ENCODE measurements at places on chromosomes 4 and X.

DNA sequence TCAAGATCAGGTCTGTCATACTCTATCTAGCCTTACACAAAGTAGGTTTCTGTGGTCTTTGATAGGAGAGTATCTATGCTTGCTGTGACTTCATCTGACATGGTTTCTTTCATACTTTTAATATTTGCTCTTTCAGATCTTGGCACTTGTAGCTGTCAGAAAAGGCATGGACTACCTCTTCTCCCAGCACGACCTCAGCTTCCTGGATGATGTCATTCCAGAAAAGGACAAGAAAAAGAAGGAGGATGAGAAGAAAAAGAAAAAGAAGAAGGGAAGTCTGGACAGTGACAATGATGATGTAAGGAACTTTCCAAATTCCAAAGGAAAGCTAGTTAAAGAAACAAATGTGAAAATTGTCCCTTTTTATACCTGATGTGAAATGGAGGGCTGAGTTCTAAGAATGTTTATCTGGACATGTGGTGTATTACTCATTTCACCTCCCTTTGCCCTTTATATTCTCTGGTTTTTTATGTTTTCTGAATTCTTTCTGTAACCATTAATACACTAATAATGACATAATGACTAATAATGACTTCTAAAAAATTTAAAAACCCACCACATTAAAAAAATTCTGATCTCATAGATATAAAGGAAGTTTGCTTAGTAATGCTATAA, 221.2 kb downstream of the SLC4A4 start:
- no peak for DNase-seq

GRCh38 chr4:141350122-141350905, 129.6 kb downstream of the ZNF330 start:
- no peak for DNase-seq

- no peak for DNase-seq
Observed at GRCh38 chr4:155114790-155115189, 93.6 kb upstream of the NPY2R start.

- DNase-seq = no peak
Observed at GRCh38 chrX:25663701-25664100, 474.4 kb upstream of the MAGEB18 start.

DNA sequence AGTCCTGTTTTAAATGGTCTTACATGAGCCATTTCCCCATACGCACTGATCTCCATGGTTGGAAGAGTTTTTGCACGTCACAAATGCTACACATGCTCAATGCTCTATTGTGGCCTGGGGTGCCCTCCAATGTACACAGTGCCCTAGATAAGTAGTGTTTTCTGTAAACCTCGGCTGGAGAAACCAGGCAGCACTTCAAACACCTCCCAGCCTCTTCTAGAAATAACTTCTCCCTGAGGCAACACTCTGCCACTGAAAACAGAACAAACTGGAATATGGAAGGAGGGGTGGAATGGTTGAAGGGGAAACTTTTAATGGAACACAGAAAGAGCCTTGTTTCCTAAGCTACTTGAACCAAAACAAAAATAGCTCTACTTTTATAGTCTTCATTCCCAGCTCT, 123.9 kb upstream of the CBR4 start:
- DNase-seq = no peak

GRCh38 chr4:19879330-19879729, 372.4 kb upstream of the SLIT2 start:
- no peak for DNase-seq

GRCh38 chrX:153870791-153871360, 15.1 kb downstream of the L1CAM start:
- no peak for DNase-seq

GRCh38 chr4:65658117-65658516, 12.2 kb downstream of the EPHA5 start:
- DNase-seq = no peak

- no peak for DNase-seq
Observed at GRCh38 chrX:25004485-25005032, 11.2 kb downstream of the ARX start.

Measured in stimulated activated CD8-positive, alpha-beta memory T cell treated with anti-CD3 and anti-CD28 coated beads, Interleukin-4, amount 100 ng/mL, for 4 hours (primary cell).